ENCODE measurements at places on chromosomes 2 and 18.

GRCh38 chr2:77818186-77818585, 296.0 kb upstream of the LRRTM4 start:
- DNase-seq: no peak

- no peak for DNase-seq
These were observed 17.0 kb upstream of the TMEM18 start for GRCh38 chr2:694174-694573.

DNA sequence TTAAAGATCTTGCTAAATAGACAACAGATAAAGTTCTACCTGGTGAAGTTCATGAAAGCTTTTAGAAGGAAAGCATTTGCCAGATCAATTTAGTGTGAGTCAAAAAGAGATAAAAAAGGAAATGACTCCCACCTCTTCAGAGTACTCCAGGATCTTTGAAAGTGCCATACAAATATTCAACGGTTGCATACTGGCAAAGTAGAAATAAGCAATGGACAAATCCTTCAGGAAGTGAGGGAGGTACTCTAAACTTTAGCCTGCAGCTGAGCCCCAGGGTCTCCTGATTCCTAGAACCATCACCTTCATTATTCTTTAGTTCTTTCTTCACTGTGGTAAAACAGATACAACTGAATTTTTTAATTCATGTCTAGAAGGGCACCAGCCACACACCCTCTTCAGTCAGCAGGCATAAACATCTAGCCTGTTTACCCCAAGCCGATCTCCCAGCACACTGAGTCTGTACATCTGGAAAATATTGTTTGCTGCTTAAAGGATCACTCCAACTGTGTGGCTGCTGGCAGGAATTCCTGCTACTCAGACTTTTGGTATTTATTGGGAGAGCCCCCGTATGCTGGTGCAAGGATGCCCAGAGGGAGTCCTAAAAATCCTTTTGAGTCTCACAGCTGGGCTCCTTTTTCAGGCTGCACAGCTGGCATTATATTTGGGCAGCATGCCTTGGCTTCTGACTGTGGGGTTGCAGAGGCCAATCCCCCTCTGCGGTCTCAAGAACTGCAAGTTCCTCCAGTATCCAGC, 72.3 kb upstream of the SESTD1 start:
- no peak for DNase-seq

DNA sequence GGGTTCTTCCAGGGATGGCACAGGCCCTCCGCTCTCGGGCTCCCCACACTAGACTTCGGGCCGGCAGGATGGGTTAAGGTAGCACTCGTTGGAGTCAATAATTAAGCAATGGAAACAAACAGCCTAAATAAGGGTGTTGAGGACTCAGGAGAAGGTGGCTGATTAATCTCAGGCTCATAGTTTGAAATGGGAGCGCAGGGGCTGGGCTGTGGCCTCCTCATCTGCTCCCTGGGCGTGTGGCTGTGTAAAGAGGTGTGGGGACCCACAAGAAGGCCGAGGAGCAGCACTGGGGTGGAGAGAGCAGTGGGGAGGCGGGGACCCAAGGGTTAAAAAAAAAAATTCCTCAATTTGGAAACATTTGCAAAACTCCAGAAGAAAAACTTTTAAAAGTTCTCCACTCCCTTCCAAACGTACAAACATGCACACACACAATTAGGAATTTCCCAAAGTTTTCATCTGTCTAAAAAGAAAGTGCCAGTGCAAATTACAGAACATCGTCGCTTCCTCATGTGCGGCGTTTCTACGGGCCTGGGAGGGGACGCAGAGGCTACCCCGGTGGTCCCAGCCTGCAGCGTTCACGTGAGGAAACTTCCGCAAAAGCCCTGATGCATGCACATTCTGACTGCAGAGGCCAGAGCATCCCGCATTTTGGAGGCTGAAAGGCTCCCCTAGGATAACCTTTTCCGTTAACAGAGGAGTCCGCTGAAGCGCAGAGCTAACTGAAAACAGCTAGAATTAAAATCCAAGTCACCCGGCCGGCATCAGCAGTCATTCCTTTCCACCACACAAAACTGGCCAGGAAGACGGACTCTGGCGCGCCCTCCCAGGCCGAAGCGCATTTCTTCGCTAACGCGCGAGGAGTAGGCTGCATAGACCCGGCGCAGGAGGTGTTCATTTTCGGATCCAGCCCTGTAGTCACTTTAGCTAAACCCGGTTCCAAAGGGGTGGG, 1.0 kb upstream of the TUBB6 start:
- DNase-seq: no peak

GRCh38 chr2:12819103-12819475, 102.4 kb downstream of the TRIB2 start:
- peak; percentile 90 for DNase-seq

DNA sequence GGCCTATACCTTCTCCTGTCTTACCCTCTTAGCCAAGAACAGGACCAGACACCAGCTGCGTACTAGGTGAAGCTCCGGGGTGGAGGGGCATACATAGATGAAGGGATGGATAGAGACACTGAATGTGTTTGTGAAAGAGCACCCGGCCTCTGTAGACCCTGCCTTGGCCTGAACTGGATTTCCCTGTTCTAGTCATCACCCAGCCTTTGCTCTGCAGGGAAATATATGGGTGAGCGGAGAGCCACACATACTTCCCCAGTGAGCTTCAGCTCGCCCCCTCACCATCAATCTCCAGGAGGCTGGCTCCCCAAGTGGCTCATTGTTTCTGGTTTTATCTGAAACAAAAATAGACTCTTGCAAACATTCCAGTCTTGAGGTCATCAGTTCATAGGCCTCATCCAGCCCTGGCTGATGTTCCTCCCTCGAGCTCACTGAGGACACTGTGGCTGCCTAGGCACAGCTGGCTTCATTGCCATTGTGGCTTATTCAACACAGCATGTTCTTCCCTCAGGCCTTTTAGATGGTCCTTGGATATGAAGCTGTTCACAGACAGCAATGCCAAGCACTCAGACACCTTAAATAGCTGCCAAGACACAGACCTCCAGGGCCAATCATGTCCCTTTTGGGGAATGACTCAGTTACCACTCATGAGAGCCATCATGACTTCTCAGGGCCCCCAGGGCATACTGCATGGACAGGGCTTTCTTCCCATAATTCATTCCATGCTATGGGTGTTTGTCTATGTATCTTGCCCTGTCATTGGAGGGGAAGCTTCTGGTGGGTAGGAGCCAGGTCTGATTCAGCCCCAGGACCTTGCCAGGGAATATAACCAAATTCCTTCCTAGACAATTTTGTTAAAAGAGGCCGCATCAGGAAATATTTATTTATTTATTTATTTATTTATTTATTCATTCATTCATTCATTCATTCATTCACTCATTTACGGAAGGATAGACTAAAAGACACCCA, 82.4 kb downstream of the TTC32 start:
- DNase-seq: no peak

- DNase-seq: no peak
These were observed 54.7 kb downstream of the MDH1 start for GRCh38 chr2:63643486-63643885.

DNA sequence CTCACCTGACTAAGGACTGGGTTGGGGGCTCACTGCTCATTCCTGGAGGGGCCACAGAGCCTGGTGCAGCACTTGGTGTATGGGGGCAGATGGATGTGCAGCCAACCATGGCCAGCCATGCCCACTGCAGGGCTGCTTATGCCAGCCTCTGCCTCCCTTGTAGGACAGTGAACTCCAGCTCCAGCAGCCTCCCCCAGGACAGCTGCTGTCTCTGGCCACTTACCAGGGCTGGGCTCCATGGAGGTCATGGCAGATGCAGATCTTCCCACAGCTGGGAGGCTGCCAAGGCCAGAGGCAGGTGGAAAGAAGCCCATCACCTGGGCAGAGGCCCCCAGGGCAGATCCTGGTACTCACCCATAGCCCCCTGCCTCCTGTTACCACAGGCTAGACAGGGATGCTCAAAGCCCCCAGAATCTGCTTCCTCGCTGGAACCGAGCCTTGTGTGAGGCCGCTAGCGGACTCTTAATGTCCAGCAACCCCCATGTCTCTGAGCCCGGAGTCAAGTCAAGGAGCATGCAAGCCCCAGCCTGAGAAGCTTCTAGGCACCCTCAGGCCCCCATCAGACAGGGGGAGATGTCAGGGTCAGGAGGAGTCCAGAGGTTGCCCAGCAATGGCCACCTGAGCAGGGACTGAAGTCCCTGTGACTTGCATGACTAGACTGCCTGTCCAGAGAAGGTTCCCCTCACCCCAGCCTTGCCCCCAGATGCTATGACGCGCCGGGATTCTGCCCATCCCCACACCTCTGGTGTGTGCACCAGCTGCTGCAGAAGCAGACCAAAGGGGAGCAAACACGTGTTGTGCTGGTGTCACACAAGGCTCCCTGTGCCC, 123.6 kb downstream of the TWIST2 start:
- no peak for DNase-seq

DNA sequence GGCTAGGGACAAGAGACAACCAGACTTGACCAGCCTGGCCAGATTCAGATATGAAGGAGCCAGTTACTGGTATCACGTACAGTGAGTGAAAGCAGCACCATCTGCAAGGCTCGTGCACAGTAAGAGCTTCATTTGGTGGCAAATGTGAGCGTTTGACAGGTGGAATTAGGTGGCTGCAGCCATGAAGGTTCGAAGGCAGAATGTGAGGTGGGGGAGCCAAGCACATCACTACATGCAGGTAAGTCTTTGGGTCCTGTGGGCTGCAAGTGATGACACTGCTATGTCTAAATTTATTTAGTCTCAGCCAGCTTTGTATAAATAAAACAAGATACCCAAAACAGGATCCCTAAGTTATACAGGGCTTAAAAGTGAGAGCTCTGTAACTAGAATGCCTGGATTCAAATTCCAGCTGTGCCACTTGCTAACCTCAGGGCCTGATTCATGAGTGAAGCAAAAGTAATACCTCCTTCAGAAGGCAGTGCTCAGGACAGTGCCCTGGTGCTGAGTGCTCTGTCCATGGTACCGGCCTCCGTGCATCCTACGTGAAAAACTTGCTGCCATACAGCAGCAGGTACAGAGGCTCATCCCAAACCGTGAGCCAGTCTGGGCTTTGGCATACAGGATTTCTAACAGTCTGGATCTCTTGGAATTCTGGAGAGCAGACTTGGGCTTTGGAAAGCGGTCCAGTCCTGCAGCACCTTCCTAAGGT, 18.6 kb downstream of the DDX18 start:
- no peak for DNase-seq

DNA sequence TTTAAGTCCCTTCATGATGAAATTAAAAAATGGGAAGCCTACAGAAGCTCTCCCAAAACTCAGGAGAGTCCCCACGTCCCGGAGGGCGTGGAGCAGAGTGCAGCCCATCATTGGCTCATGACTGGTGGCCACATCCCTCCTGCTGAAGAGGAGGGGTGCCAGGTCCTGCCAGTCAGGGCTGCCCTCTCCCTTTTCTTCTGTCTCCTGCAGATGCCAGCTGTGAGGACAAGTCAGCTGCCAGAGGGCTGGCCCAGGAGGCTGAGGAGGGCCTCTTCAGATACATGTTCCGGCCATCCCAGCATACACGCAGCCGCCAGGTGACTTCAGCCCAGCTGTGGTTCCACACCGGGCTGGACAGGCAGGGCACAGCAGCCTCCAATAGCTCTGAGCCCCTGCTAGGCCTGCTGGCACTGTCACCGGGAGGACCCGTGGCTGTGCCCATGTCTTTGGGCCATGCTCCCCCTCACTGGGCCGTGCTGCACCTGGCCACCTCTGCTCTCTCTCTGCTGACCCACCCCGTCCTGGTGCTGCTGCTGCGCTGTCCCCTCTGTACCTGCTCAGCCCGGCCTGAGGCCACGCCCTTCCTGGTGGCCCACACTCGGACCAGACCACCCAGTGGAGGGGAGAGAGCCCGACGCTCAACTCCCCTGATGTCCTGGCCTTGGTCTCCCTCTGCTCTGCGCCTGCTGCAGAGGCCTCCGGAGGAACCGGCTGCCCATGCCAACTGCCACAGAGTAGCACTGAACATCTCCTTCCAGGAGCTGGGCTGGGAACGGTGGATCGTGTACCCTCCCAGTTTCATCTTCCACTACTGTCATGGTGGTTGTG, 2.6 kb downstream of the INHA start:
- DNase-seq: no peak

DNA sequence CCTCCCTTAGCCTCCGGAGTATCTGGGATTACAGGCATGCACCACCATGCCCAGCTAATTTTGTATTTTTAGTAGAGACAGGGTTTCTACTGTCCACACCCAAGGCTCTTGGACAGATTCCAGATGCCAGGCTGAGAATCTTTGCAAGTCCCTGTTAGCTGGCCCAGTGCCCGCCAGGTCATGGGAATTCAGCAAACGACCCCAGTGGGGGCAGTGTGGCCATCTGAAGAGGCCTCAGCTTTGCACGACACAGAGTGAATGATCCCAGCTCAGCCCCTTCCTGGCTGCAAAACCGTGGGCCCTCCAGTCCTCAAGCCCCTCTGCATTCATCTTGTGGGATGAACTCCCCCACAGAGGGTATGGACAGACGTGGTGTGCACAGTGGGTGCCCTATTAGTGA, 179.5 kb upstream of the ID2 start:
- DNase-seq: no peak

GRCh38 chr2:214103276-214104001, 307.4 kb upstream of the VWC2L start:
- DNase-seq: peak; percentile 19

- no peak for DNase-seq
These were observed 431.6 kb upstream of the VRK2 start for GRCh38 chr2:57614988-57615387.

DNA sequence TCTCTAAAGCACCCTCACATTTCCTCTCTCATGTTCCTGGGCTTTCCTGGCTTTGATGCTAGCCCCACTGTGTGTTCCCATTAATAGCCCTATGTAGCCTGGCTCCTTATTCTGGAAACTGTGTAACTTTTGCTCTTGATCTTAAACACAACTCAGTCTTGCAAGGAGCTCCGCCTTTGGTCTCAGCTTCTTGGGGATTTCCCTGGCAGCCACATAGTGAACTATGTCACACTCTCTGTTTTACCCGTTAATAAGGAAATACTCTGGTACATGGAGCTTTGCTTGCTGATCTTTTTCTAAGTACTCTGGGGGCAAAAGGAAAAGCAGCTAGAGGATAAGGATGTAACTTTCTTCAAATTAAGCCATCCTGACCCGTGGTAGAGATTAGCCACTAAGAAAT, 259.3 kb downstream of the NEDD4L start:
- no peak for DNase-seq

DNA sequence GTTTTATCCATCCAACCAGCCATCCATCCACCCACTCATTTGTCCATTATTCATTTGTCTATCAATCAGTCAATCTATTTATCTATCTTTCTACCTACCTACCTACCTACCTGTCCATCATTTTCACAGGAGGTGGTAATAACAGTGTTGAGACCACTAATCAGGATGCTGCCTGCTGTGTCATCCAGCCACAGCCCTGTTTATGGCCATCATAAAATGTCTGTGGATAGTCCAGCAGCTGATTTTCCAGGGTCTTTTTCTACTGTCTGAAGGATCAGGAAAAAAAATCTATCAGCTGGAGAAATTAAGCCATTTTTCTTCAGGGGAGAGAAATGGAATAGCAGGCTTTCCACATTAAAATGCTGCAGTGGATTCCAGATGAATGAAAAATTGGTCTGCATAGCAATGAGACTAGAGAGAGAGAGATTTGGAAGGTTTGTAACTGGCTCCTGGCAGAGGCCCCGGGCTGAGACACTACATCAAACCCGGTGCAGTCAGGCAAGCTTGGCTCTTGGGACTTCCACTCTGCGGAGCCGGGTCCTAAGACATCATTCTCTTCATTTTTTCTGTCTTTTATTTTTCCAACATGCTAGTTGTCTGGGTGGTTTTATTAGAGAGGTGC, 33.0 kb upstream of the BOD1L2 start:
- DNase-seq: no peak

GRCh38 chr2:104384961-104385360, 469.0 kb upstream of the POU3F3 start:
- DNase-seq: no peak
